ENCODE measurements at places on chromosomes 3 and 15.

DNA sequence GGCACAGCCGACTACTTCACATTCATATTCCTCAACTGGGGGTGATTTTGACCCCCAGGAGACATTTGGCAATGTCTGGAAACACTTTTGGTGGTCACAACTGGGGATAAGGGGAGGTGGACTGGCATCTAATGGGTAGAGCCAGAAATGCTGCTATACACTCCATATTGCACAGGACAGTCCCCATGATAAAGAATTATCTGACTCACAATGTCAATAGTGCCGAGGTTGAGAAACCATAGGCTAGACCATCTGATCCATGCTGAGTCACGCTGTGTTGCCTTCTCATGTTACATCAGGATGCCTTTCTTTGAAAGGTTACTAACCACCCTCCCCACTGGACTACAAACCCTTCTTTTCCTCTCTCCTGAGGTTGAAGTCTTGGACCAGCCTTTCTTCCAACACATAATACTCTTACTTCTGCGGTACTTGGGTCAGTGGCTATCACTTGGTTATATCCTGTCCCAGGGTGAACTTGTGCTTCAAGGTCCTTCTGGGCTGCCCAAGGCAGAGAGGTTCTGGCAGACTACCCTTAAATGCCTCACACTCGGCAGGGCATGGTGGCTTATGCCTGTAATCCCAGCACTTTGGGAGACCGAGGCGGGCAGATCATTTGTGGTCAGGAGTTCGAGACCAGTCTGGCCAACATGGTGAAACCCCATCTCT is 68.8 kb downstream of the CTNNB1 start:
- DNase-seq = no peak

- DNase-seq = no peak
Observed at GRCh38 chr15:82742134-82742533, 32.5 kb upstream of the AP3B2 start.

GRCh38 chr3:186705882-186706780 is 11.0 kb upstream of the KNG1 start:
- peak; percentile 50 for DNase-seq

GRCh38 chr3:53846134-53846850 is at the start of the genes CHDH and IL17RB:
TSS of gene CHDH (minus strand) at chr3:53846419. CDS start at chr3:53824008, 22,411 bp downstream.
TSS of gene IL17RB (plus strand) at chr3:53846568. CDS start at chr3:53846589, 21 bp downstream.
- no peak for DNase-seq

DNA sequence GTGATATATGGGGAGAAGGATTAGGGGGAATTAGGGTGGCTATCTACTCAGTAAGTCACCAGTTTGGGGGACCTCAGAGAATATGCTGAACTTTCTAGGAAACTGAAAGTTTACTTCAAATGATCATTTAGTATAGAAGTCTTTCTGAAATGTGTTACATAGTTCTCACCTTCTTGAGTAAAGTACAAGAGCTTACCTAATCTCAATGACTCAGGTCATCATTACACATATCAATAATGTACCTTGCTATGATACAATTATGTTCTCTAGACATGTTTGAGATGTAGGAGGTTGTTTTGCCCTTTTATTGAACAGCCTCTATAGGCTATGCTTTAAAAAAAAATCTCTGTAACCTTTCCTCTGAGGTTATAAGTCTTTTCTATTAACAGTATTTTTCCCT is 50.7 kb downstream of the TMEM41A start:
- DNase-seq = no peak
